Dermis microvascular lymphatic vessel endothelial cell (primary cell): ENCODE measurements at places on chromosomes 3 and 15.

DNA sequence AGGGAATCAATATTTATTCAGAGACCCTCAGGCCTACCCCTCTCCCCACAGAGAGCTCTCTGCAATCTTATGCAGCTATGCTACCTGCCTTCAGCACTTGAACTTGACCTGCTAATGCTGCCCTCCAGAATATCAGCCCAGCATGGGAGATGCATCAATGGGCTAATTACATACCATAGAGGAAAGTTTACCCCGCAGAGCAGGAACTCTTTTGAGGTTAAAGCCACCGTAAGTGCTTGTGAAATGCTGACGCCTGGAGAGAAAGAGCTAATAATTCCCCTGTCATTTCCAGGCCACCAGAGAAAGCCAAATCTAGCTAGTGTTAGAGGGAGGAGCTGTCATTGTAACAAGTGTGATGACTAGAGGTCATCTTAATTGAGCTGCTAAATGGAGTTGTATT, 127.5 kb downstream of the CHST2 start:
- no peak for DNase-seq

- DNase-seq: no peak
These were observed 44.9 kb upstream of the LRRFIP2 start for GRCh38 chr3:37219266-37219665.

DNA sequence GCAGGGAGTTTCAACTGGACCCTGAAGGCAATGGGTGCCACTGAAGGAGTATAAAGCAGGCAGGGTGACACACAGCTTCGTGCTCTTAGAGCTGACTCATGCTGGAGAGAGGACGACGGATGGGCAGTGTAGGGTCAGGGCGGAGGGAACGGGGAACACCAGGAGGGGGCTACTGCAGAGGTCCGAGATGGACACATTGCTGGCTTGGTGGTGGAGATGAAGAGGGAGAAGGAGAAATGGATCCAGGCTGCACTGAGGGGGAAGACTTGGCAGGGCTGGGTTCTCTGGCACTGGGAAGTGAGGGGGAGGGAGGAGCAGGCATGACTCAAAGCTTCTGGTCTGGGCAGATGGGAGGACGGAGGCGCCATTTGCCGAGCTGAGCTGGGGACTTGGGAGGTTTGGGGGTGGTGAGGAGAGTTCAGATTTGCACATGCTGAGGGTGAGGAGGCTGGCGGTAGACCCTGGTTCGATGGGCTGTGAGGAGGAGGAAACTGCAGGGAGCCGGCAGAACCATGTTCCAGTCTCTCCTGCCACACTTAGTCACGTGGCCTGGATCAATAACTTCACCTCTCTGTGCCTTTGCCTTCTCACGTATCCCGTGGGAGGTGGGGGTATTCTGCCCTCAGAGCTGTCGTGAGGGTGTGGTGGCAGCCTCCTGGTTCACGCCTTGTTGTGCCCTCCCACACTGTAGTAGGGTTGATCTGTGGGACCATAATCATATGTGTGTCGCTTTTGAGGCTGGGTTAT, 4.6 kb upstream of the KCTD6 start:
- no peak for DNase-seq

DNA sequence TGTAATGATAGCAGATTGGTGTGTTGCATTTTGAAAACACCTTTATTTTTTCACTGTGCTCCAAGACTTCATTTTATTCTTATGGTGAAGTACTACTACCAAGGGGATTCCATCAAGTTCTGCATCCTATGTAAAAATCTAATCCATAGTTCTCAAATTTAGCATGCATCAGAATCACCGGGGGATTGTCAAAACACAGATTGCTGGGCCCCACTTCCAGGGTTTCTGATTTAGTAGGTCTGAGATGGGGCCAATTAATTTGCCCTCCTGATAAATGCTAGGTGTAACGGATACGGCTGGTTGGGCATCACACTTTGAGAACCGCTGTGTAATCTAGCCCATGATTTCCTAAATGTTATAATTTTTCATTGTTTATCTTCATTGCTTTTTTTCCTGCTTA, 692 bp downstream of the ZWILCH start:
- no peak for DNase-seq

DNA sequence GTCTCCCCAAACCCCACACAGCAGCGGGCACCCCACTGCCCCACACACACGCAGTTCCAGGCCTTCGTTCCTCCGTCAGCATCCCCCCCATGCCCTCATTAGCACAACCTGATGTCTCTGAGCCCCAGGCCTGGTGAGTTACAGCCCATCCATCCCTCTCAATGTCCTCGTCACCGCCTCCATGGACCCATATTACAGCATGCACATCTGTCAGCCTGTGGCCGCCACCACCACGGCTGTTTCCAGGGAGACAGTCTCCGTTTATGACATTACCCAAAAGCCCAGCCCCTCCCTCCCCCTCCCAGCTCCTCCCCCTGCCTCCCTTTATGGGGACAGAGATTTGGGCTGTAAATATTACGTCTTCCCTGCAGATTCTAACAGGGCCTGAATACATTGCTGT, 143.1 kb upstream of the LINGO1 start:
- DNase-seq: no peak

DNA sequence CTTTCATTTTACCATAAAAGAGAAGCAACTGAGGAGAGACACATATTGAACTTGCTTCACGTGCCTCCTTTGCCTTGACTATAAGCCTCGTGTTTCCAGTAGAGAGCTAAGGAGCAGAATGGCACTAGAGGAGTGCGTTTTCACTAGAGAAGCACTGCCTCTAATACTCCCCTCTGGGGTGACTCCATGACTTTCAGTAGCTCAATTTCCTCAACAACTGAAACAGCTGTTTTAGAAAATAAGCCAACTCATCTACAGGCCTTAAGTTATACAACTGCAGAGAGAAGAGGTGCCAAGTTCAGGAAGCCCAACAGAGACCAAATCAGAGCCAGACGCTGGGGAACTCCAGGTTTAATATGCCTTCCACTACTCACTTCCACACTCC, 1.9 kb downstream of the UBP1 start:
- DNase-seq: no peak

DNA sequence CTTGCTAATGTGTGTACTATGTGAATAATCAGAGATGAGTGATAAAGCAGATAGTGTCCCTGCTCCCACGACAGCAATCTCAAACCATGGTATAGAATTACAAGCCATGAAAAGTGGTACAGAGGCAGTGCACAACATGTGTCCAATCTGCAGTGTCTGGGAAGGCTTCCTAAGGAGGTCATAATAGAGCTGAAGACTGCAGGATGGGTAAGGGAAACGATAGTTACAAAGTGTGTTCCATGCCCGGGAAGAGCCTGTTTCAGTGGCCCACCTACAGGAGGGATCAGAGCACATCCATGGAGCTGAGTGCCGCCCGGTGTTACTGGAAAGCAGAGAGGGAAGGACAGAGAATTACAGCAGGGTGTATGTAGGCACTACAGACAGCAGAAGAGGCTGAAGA, 48.9 kb downstream of the PAK2 start:
- DNase-seq: no peak

DNA sequence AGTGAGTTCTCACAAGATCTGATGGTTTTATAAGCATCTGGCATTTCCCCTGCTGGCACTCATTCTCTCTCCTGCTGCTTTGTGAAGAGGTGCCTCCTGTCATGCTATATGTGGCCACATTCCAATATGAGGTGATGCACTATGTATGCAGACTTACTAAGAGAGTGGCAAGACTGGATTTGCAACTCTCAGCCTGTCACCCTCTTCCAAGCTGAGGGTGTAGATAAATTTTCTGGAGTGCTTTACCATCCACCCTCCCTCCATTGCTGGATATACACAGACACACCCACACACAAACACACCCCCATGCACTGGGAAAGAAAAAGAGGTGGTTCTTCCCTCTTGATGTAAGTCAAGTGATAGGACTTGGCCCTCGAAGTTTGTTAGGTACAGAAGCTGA, 30.2 kb upstream of the CHMP2B start:
- DNase-seq: no peak

- DNase-seq: no peak
These were observed 96.0 kb downstream of the C3orf70 start for GRCh38 chr3:185056908-185057307.

GRCh38 chr3:151314137-151314536, 2.5 kb downstream of the GPR87 start:
- no peak for DNase-seq
